ENCODE measurements at places on chromosomes 16 and 17. TPM values are rescaled to one million over a fixed set of nuclear protein-coding genes. Genes with fewer than 3 reads are reported as not detected.

CHD9NB gene
- 8.7 TPM for total RNA-seq

DNA sequence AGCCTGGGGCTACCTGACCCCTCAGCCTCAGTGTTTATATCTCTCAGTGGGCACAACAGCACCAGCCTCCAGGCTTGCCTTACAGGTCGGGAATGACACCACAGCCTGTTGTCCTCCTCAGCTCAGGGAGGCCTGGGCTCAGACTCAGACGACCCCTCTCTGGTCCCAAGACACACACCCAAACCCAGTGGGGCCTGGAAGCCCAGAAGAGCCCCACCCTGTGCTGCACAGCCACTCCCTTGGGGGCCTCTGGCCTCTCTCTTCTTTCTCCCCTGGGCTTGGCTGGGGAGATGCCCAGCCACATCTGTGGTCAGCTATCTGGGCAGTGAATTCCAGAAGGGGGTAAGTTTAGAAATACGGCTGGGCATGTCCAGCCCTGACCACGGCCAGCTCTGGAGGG is 2.4 kb downstream of the NATD1 start:
- H3K27me3 ChIP-seq: no peaks in the 10 kb centered on the region
- H3K27ac ChIP-seq: no peak overlapping the region
- H3K36me3 ChIP-seq: no peaks in the 10 kb centered on the region
- H3K4me3 ChIP-seq: no peak overlapping the region
- peaks cover 37% of the 10 kb centered on the region for H3K4me1 ChIP-seq
- DNase-seq: no peak

GRCh38 chr16:51180719-51181502 is 29.8 kb upstream of the SALL1 start:
- peaks cover 12% of the 10 kb centered on the region for H3K27me3 ChIP-seq
- no peak overlapping the region for H3K27ac ChIP-seq
- H3K4me1 ChIP-seq: no peaks in the 10 kb centered on the region

TMEM231 gene
- total RNA-seq: 6.0 TPM

All from suprapubic skin (tissue), 4 donors.